ENCODE measurements at places on chromosomes 2 and 18.

DNA sequence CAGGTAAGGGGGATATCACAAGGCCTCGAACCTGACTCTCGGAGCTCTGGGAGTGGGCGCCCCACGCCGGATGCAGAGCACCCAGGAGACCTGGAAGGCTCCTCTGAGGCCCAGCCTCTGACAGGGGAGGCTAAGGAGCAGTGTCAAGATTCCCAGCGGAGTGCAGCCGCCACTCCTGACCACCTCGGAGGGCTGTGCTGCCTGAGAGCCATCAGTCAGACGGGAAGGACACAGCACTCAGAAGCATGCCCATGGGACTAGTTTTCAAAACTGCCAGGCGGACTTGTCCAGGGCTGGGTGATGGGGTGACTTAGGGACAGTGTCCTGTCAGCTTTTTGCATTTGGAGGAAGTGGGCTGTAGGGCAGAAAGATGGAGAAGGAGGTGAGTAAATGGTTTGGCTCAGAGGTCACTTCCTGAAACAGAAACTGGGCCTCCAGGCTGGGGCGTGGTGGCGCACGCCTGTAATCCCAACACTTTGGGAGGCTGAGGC is 34.6 kb upstream of the B3GNT7 start:
- no peak for DNase-seq

- no peak for DNase-seq
Measured at GRCh38 chr2:4049463-4049862, 346.1 kb downstream of the DCDC2C start.

- DNase-seq, result no peak
Measured at GRCh38 chr2:230762317-230762896, 49.8 kb downstream of the CAB39 start.

- DNase-seq, result no peak
Measured at GRCh38 chr2:127076924-127077323, 30.0 kb downstream of the BIN1 start.

DNA sequence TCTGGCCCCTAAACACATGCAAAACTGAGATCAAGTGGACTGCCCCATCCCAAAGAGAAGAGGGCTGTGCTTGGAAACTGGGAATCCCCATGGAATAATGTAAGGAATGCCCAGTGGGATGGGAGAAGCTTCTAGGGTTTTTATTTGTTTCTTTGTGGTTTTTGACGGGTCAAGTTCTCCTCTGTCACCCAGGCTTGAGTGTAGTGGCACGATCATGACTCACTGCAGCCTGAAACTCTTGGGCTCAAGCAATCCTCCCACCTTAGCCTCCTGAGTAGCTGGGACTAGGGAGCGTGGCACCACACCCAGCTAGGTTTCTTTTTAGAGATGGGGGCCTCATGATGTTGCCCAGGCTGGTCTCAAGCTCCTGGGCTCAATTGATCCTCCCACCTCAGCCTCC is 101.7 kb upstream of the ZSWIM2 start:
- DNase-seq, result no peak

DNA sequence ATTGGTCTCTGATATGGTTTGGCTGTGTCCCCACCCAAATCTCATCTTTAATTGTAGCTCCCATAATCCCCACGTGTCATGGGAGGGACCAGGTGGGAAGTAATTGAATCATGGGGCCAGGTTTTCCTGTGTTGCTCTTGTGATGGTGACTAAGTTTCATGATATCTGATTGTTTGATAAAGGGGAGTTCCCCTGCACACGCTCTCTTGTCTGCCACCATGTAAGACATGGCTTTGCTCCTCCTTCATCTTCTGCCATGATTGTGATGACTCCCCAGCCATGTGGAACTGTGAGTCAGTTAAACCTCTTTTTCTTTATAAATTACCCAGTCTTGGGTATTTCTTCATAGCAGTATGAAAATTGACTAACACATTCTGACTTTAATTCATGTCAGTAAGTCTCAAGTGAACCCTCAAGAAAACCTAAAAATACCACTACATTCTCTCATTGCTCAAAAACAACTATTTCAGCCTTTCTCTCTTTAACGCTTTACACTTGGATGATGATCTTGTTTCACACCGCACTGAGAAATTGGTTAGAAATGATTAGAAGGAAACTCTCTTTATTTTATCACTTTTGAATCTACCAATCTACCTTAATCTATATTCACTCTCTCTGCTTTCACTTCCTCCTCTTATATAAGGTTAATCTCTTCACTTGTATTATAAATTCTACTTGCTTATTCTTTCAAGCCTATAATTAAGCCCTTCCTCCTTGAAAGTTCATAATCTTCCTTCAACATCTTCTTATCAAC is 110.1 kb downstream of the GALR1 start:
- no peak for DNase-seq

DNA sequence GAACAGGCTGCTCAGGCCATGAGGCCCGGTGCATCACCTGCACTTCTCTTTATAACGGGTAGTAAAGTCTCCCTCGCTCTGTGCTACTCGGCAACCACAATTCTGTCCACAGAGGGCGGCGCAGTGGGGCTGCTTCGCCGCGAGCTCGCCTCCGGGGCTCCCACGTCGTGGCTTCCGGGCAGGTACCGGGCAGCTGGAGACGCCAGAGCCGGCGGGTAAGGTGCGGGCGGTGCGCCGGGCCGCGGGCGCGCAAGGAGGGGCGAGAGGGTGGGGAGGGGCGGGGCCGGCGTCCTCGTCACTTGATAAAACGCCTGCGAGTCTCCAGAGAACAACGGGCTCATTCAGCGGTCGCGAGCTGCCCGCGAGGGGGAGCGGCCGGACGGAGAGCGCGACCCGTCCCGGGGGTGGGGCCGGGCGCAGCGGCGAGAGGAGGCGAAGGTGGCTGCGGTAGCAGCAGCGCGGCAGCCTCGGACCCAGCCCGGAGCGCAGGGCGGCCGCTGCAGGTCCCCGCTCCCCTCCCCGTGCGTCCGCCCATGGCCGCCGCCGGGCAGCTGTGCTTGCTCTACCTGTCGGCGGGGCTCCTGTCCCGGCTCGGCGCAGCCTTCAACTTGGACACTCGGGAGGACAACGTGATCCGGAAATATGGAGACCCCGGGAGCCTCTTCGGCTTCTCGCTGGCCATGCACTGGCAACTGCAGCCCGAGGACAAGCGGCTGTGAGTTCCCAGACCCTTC is at the start of gene ITGA6:
TSS of gene ITGA6 (plus strand) at position 331 of the 734 bp plus-strand sequence.
- DNase-seq, result peak; percentile 82

GRCh38 chr2:42450136-42450535 is 43.6 kb downstream of the KCNG3 start:
- peak; percentile 17 for DNase-seq

DNA sequence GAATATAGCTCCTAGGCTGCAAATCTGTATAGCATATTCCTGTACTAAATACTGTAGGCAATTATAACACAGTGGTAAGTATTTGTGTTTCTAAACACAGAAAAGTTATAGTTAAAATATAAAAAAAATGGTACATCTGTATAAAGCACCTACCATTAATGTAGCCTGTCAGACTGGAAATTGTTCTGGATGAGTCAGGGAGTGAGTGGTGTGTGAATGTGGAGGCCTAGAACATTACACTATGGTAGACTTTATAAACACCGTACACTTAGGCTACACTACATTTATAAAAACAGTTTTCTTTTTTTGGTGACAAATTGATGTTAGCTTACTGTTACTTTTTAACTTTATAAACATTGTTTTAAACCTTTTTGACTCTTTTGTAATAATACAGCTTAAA is 226.3 kb downstream of the CCDC85A start:
- DNase-seq, result no peak

- DNase-seq, result no peak
Measured at GRCh38 chr2:31578316-31578715, 2.4 kb downstream of the SRD5A2 start.

DNA sequence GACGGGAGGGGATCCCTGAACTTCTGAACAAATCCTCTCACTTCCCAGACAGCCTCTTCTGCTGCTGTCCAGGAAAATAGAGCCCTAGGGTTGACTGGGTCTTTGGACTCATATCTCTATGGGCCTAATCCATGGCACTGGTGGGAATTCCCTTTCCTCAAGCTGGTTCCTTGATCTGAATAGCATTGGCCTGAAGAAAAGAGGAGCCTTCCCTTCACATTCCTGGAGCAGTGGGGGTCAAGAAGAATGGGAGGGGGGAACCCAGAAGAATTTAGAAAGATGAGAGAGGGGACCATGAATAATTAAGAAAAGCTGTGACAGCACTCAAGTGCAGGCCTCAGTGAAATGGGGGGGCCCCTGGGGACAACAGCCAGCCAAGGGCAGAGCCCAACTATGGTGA is 80.2 kb downstream of the COL6A3 start:
- DNase-seq, result no peak

DNA sequence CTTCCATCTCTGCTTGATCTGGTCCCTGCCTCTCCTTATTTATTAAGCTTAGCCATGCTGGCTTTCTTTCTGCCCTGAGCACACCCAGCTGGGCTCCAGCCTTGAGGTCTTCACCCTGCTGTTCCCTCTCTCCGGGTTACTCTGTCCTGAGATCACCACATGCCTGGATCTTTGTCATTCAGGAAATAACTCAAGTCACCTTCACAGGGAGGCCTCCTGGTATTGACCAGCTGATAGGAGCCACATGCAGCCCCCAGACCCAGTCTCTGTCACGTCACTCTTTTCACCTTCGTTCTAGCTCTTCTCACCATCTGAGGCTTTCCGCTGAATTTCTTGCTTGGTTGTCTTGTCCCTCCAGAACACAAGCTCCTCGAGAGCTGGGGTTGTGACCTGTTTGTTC is 114.4 kb downstream of the TSN start:
- no peak for DNase-seq

GRCh38 chr2:76274676-76275075 is 564.0 kb upstream of the GCFC2 start:
- no peak for DNase-seq

DNA sequence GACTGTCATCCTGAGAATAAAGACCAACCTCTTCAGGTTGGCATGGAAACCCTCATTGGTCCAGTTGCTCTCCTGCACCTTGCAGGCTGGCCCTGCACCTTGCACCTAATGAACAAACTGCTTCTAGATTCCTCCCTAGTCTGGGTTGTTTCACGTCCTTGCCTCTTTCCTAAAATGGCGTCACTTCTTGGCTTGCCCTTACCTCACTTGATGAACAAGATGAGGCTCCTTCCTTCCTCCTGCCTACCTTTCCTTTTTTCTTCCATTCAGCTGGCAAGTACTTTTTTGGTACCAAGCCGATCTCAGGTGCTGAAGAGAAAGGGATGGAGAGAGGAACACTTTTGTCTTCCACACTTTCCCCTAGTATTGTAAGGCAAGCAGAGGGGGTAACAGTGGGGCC is 74.5 kb downstream of the MYCN start:
- DNase-seq, result no peak

- DNase-seq, result peak; percentile 92
Measured at GRCh38 chr2:235669269-235669831, 175.5 kb downstream of the AGAP1 start.

- DNase-seq, result peak; percentile 59
Measured at GRCh38 chr2:147100406-147101035, 744.3 kb upstream of the ACVR2A start.

- no peak for DNase-seq
Measured at GRCh38 chr2:152005607-152006006, 93.2 kb downstream of the CACNB4 start.

GRCh38 chr2:15563227-15564100 is 2.3 kb upstream of the NBAS start:
- no peak for DNase-seq

DNA sequence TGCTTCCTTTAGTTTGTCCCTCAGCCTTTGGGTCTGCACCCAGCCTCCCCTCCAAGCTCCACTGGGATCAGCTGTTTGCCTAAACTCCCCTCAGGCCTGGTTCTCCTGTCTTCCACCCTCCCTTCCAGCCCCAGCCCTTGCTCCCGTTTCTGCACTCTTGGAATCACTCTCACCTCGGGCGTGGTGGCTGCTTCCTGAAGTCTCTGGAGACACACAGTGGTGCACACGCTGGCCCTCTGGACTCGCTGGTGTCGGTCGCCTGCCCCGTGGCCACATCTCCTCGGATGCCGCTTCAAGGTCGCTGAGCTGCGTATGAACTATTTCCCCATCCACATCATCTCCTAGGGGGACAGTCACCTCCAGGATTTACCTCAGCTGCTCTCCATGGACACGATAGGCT is 46.3 kb downstream of the PSMG2 start:
- DNase-seq, result no peak

GRCh38 chr2:106866641-106867040 is 19.3 kb downstream of the ST6GAL2 start:
- DNase-seq, result no peak

GRCh38 chr2:37180006-37180639 is 8.3 kb downstream of the SULT6B1 start:
- DNase-seq, result peak; percentile 22

All from AG20443 (cell line).